ENCODE measurements at places on chromosomes 11 and 22.

- DNase-seq: no peak
Measured at GRCh38 chr11:121350314-121351082, 57.9 kb downstream of the SC5D start.

DNA sequence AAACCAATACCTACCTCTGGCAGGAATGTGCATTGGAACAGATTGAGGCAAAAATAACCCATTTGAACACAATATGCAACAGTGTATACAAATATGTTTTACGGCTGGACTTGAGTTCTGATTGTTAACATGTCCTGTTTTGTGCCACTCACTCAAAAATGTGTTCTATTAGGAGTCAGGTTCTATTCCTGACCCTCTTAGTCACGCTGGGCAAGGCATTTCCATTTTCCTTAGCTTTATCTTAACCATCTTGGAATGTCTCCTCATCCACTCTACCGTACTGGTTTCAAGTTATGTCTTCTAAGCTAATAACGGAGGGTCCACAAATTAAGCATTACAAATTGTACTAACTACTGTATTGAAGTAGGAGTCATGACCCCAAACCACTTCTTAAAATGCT is 78.6 kb downstream of the MAML2 start:
- DNase-seq: no peak

DNA sequence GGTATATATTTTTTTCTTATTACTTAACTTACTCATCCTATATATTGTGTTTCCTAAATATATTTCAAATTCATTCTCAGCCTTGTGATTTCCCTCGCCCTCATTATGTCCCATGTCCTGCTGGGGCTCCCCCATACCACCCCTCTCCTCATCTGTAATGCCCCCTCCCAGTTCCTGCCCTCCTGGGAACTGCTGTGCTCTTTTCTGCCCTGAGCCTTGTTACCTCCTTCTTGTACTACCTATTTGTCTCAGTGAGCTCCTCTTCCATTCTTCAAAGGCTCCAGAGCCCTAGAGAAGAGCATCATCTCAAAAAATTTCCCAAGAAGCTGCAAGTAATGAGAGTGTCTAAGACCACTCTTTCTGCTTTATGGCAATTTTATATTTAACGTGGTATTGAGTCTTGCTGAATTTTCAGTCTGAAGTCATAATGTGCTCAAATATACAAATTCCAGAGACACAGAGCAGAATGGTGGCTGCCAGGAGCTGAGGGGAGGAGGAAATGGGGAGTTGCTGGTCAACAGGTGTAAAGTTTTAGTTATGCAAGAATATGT is 66.5 kb upstream of the TOP3B start:
- no peak for DNase-seq

- no peak for DNase-seq
Measured at GRCh38 chr11:10326012-10326964, 21.4 kb downstream of the ADM start.

GRCh38 chr11:31794548-31794947 is 16.6 kb downstream of the PAX6 start:
- DNase-seq: no peak

- no peak for DNase-seq
Measured at GRCh38 chr11:71198141-71198822, 54.1 kb downstream of the SHANK2 start.

DNA sequence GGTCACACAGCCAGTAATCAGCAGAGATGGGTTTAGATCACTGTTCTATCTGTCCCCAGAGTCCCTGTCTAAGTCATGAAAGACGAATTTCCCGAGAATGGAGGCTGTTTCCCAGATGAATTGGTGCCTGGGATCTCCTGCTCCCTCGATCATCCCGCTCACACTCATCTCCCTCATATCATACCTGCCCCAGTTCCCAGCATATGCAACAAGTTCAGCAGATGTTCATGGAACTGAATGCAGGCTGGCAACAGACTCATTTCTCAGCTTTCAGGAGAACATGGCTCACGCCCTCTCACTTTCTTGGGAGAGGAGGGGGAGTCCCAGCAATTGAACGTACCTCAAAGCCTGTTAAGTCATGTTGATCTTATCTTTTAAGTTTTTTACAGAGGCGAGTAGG is 22.1 kb downstream of the CD6 start:
- no peak for DNase-seq
